ENCODE measurements at places on chromosomes 2 and 18.

DNA sequence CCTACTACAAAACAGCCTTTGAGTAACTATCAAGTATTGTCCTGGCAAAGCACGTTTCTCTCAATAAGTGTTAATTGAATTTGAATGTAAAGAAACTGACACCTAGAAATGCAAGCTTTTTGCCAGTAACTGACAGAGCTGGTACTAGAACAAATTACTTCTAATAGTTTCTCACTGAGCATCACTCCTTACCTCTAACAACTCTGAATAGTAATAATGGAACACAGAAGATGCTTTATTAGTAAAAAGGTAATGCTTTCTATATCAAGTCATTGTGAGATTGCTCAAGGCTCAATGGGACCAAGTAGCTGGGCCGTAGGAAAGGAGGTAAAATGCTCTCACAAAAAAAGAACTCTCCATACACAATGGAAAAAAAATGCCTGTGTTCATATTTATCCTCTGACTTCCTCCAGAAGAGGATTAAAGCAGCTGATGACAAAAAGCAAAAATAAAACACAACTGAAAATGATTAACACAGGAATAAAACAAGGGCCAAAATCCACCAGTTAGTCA, 11.8 kb downstream of the RASGRP3 start:
- no peak for DNase-seq

GRCh38 chr18:44981121-44981520, 300.4 kb downstream of the SETBP1 start:
- no peak for DNase-seq

- DNase-seq: no peak
These were observed 470.9 kb downstream of the TGIF1 start for GRCh38 chr18:3920832-3921231.

DNA sequence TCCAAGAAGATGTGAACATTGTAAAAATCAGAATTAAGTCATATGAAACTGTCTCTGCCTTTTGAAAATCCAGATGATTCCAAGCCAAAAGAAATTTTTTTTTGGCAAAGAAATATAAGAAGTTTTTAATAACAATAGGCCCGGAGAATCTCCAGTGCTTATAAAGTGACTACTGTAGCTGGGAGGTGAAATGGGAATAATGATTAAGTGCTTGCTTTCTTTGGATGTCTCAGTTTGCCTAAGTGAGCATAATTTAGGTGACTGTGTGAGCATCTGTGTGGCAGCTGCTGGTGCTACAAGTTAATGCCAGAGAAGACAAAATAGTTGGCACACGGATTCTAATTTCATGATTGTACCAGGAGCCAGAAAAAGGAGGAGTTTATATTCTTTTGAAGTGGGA, 185.0 kb downstream of the LTBP1 start:
- DNase-seq: no peak

Data from NCI-H1105 (cell line).